CD4-positive, alpha-beta T cell treated with Interleukin-6 for 4 hours (primary cell): ENCODE measurements at places on chromosomes 16 and 17.

DNA sequence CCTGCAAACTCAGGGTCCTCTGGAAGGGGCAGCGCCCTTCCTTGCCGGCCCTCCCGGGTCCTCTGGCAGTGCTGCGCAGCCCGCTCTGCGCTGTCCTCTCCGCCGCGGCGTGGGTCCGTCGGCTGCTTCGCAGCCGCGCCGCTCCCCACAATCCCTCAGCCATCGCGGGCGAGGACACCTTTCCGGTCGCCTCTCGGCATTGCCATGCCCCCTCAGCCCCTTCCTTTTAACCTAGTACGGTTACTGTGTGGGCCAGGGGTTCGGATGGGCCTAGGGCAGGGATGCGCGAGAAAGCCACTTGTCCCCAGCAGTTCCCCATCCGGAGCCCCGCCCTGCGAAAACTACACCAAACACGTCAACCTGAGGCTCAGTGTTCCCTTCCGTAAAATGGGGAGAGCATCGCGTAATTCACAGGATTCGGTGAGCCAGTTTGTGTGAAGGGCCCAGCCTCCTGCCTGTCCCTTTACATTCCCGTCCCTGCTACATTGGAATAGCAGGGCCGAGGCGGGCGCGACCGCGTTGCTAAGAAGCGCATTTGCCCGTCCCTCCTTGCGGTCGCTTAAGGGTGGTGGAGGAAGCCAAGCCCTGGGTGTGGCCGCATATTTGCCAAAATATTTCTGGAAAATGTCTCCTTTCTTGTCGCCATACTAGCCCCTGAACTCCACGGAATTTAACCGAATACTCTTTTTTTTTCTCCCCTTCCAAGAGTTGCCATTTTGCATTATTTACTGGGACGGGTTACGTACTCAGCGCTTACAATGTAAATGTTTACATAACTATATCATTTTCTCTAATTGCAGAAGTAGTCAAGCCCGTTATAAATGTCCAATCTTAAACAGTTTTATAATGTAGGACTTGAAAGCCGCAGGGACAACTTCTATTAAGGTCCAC, 13.2 kb downstream of the COPZ2 start:
- DNase-seq, result peak; percentile 46

DNA sequence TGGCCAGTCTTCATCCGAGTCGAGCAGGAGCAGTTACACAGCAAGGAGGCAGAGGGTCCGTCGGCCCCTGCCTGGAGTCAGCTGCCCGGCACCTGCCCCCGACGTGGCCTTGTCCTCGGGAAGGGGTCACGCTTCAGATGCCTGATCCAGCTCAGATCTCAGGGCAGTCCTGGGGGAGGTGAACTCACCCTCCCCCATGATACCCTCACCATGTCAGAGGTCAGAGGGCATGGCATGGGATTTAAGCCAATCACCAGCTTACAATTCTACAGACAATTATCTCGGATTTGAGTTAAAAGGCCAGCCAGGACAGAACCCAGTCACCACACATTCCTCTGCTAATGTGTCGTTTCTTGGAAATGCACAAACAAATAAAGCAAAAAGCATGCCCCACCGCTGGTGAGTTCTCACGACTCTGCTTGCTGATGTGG, 211.3 kb downstream of the FOXL1 start:
- no peak for DNase-seq

DNA sequence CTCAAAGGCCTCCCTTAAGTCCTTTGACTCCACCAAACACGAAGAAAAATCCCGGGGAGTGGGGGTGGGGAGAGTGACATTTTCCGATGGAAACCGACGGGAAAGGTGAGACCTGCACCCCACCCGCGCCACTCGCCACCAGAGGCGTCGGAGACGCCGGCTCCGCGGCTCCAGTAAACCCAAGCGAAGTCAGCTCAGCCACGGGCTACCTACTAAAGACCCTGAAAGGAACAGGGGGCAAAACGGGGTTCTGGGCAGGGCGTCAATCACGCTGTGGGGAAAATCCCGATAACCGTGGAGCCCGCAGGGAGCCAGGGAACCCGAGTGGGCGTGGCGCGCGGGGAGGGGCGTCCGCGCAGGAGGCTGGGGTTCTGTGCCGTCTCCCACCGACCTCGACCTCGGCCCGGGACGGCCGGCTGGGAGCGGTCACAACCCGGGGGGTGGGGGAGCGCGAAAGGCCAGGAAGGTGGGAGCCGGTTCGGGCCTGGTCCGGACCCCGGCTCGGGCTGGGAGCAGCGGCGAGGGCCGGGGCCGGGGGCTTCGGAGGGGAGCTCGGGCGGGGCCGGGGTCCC, 565 bp downstream of the WDR45B start:
- DNase-seq, result peak; percentile 42

GRCh38 chr16:82389956-82390650, 220.1 kb upstream of the MPHOSPH6 start:
- no peak for DNase-seq

- peak; percentile 43 for DNase-seq
Observed at GRCh38 chr16:31202414-31203375, at the start of gene PYCARD. Gene PYCARD (minus strand): TSS chr16:31202760. CDS start chr16:31202690, 70 bp downstream.

GRCh38 chr17:67868176-67868575, 42.9 kb downstream of the BPTF start:
- no peak for DNase-seq

DNA sequence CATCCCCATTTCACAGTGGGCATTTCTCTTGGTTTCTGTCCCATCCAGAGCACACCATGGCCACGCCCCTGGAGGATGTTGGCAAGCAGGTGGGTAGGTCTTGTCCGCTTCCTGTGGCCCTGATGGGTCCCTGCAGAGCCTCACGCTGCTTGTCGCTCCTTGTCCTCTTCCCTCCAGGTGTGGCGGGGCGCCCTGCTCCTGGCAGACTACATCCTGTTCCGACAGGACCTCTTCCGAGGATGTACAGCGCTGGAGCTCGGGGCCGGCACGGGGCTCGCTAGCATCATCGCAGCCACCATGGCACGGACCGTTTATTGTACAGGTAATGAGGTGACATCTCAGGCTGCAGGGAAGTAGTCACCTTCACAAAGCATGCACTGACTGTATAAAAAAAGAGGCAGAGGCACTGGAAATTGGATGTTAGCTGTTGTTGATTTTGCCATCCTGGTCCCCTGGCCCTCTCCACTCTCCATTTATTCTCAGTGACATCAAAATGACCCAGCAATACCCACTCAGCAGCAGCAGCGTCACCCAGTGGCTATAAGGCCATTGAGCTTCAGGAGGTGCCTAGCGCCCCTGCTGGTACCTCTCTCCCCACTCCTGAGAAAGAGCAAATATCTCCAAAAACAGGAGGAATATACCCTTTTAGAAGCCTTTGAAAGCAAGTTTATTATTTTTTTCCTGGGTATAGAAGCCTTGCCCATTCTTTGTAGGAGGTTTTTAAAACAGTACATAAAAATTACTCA, 13.7 kb downstream of the METTL22 start:
- DNase-seq, result no peak

GRCh38 chr16:67902831-67903230, 9.8 kb downstream of the PSKH1 start:
- DNase-seq, result no peak

GRCh38 chr16:10097271-10097670, 85.0 kb downstream of the GRIN2A start:
- DNase-seq, result no peak

GRCh38 chr16:48180868-48181480, 25.2 kb upstream of the ABCC12 start:
- DNase-seq, result no peak

DNA sequence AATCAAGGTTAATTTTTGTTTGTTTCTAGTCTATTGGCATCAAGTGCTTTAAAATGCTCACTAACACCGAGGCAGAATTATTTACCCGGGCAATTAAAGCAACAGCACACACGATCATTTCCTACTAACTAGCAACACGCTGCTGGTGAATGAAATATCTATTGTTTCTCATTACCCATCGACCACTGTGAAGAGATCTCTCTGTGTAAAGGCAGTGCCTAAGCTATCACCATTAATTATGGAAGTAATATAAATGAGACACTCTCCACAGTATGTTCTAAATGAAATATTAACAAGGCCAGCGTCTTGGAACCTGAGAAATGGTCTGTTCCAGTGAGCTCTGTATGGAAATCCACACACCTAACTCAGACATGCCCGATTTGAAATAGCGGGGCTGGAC, 397.6 kb downstream of the MAF start:
- DNase-seq, result no peak

DNA sequence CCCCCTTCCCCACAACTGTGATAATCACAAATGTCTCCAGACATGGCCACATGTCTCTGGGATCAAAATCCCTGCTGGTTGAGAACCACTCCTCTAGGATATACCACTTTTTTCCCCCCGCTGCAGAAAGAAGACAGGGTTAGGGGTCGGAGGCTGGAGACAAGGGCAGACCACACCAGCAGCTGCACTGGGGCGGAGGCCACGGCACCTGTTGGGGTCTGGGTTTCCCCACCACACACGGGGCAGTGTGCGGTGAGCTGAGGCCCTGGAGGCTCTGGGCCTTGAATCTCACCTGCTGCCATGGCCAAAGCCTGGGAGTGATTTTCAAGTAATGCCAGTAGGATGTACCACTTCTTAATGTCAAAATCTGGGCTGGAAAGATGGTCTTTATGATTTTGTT, 320.5 kb downstream of the SNX29 start:
- no peak for DNase-seq

DNA sequence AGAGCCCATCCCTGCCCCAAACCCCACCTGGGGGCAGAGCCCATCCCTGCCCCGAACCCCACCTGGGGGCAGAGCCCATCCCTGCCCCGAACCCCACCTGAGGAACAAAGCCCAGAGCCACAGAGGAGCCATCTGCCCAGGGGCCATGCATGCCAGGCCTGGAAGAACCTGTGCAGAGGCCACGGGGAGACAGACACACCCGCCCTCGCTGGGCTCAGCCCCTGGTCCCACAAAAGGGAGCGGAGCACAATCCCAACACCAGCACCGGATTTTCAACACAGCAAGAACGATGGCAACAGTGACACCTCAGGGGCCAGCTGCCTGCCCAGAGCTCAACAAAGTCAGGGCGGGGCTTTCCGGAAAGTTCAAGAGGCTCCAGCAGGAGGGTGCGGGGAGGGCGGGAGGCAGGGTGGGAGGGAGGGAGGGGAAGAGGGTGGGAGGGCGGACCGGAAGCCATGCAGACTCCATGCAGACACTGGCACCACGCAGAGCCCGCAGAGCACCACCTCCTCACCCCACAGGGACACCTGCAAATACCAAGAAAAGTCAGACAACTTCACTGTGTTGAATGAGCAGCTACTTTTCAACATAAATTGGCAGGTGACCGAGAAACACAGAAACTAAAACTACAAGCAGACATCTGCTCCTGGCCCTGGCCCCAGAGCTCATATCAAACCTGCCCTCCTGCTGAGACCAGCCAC, 27.9 kb upstream of the C16orf95 start:
- DNase-seq, result peak; percentile 85
